ENCODE measurements at places on chromosomes 6 and 20. TPM values are rescaled to one million over a fixed set of nuclear protein-coding genes. Genes with fewer than 3 reads are reported as not detected.

DNA sequence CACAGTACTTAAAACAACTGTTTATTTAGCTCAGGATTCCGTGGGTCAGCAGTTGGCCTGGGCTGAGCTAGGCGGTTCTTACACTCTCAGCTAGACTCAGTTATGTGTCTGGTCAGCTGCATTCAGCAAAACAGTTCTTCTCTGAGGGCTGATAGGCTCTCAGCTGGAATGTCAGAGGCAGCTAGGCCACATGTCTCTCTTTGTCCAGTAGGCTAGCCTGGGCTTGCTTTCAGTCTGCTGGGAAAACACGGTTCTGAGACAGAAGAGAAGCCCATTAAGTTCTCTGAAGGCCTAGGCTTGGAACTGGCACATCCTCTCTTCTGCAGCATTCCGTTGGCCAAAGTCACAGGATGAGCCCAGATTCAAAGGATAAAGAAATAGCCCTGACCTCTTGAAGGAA is 65.6 kb downstream of the TULP4 start:
- no peaks in the 10 kb centered on the region for H3K36me3 ChIP-seq
- DNase-seq = peak; percentile 24
- no peak overlapping the region for H3K4me3 ChIP-seq
- H3K4me1 ChIP-seq = peaks cover 4% of the 10 kb centered on the region

- H3K4me3 ChIP-seq = no peak overlapping the region
- no peaks in the 10 kb centered on the region for H3K36me3 ChIP-seq
- no peaks in the 10 kb centered on the region for H3K27me3 ChIP-seq
- no peak for DNase-seq
Measured at GRCh38 chr6:3328145-3328544, 69.4 kb downstream of the PSMG4 start.

MUC22 gene
- not detected for total RNA-seq

GRCh38 chr20:57717797-57718196 is 8.0 kb upstream of the PMEPA1 start:
- no peak for DNase-seq
- H3K27ac ChIP-seq = no peak overlapping the region
- H3K4me1 ChIP-seq = peaks cover 43% of the 10 kb centered on the region
- no peak overlapping the region for H3K4me3 ChIP-seq
- no peaks in the 10 kb centered on the region for H3K27me3 ChIP-seq
- H3K36me3 ChIP-seq = no peaks in the 10 kb centered on the region

GRCh38 chr20:52783769-52784168 is 188.4 kb upstream of the TSHZ2 start:
- H3K27ac ChIP-seq = no peak overlapping the region
- DNase-seq = no peak
- no peaks in the 10 kb centered on the region for H3K4me1 ChIP-seq
- H3K27me3 ChIP-seq = no peaks in the 10 kb centered on the region

DNA sequence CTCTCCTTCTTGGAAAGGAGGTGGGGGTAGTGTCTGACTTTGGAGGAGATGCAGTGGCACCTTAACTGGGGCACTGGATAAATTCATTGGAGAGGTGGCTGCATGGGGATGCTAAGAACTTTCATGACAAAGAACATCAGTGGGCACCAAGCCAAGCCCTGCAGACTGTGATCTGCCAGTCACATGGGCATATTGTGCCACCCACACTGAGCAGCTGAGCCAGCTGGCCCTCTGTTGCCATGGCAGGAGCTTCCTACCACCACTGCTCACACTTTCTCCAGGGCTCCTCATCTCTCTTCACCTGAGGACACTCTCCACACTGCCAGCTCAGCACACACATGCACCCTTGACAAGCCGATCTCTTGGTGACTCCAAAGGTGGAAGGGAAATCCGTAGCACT is 715.6 kb downstream of the QKI start:
- no peaks in the 10 kb centered on the region for H3K4me1 ChIP-seq
- no peaks in the 10 kb centered on the region for H3K36me3 ChIP-seq
- H3K27me3 ChIP-seq = no peaks in the 10 kb centered on the region

Data from stomach (tissue), 19 donors.